Tibial nerve (tissue), 4 donors: ENCODE measurements at places on chromosomes 16 and 17. TPM values are rescaled to one million over a fixed set of nuclear protein-coding genes. Genes with fewer than 3 reads are reported as not detected.

- no peaks in the 10 kb centered on the region for H3K36me3 ChIP-seq
- H3K4me1 ChIP-seq: no peaks in the 10 kb centered on the region
- no peaks in the 10 kb centered on the region for H3K27me3 ChIP-seq
- DNase-seq: no peak
- no peak overlapping the region for H3K4me3 ChIP-seq
- no peak overlapping the region for H3K27ac ChIP-seq
These were observed 27.8 kb downstream of the GRIN2A start for GRCh38 chr16:10154389-10154788.

DNA sequence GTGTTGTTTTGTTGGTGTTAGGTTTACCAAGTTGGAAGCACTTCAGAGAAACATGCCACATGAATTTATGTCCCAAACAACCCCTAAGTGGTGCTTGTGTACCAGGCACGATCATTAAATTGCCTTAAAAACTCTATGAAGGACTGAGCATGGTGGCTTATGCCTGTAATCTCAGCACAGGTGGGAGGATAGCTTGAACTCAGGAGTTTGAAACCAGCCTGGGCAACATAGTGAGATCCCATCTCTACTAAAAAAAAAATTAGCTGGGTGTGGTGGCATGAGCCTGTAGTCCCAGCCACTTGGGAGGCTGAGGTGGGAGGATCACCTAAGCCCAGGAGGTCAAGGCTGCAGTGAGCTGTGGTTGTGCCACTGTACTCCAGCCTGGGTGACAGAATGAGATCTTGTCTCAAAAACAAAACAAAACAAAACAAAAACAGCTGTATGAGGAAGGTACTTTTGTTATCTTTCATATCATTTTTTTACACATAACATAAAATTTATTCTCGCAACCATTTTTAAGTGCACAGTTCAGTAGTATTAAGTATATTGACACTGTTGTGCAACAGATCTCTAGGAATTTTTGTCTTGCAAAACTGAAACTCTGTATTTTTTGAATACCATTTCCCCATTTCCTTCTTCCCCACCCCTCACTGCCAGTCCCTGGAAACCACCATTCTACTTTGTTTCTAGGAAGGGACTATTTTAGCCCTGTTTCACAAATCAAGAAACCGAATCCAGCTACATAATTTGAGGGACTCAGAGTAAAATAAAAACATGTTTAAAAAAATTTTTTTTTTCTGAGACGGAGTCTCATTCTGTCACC is 14.3 kb upstream of the RBBP6 start:
- no peak overlapping the region for H3K4me3 ChIP-seq
- DNase-seq: no peak
- no peaks in the 10 kb centered on the region for H3K36me3 ChIP-seq

DNA sequence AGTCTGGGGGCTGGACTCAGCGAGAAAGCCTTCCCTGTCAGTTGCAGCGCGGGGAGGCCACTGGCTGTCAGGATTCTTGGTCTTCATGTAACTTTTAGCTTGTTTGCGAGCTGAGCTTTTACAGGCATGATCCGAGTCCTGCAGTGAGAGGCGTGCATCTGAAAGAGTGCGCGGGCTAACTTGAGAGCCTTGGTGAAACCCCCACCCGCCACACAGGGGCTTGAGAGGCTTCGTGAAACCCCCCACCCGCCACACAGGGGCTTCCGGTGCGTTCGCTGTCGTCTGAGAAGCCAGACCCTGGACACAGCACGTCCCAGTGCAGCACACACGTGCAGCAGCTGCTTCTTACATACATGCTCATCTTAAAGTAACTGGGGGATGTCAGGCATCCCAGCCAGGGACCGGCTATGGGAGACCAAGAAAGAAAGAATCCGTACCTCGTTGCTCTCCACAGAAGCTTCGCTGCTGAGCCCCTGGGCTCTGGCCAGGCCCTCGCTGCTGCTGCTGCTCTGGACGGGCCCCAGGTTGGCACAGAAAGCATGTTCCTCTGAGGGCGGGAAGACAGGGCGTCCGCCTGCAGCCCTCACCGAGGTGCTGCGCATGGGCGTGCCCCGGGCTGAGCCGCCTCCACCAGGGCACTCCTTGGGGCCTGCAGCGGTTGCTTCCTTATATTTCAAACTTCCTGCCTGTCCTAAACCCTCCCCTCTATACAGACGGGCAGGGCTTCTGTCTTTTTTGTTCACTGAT is 7.8 kb downstream of the NUDT16L1 start:
- DNase-seq: no peak
- peaks cover 15% of the 10 kb centered on the region for H3K4me1 ChIP-seq
- H3K4me3 ChIP-seq: no peak overlapping the region
- no peak overlapping the region for H3K27ac ChIP-seq
- peaks cover 2% of the 10 kb centered on the region for H3K36me3 ChIP-seq
- no peaks in the 10 kb centered on the region for H3K27me3 ChIP-seq

DNA sequence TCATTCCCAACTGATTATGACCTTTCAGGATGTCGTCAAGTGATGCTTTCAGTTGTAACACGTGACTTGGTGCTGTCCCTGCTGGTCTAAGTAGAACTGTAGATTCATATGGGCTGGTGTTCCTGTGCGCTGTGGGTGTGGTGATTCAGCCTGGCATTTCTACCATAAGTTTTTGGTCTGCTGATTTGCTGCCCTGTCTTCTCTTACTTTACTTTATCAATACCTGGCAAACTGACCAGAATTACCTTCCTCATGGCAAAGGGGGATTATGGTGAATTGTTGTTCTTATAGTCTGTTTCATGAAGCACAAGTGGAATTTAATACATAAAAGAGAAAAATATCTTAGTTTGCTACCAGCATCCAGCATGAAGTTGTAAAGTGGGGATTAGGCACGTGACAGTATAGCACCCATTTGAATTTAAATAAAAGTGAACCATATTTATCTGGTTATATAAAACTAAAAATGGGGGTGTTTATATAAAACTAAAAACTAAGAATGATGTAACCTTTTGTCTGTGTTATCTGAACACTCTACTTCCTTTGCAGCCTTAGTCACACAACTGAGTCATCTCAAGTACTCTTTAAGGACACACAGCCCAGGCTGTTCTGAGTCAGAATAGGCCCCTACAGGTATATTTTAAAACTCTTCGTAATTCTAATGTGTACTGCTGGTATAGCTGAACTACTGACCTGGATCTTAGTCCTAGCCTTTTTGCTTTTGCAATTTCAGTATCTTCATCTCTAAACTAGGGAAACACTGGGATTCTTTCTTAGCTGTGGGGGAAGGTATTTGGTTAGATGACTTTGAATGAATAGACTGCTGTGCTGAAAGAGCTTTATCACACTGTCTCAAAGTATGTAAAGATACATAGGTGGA is 28.3 kb downstream of the TTC19 start:
- H3K36me3 ChIP-seq: peaks cover 92% of the 10 kb centered on the region
- no peaks in the 10 kb centered on the region for H3K27me3 ChIP-seq
- no peaks in the 10 kb centered on the region for H3K4me1 ChIP-seq

- H3K27me3 ChIP-seq: no peaks in the 10 kb centered on the region
- DNase-seq: no peak
- H3K4me3 ChIP-seq: no peak overlapping the region
- no peaks in the 10 kb centered on the region for H3K36me3 ChIP-seq
These were observed 68.1 kb downstream of the TMEM132E start for GRCh38 chr17:34647511-34647910.

DNA sequence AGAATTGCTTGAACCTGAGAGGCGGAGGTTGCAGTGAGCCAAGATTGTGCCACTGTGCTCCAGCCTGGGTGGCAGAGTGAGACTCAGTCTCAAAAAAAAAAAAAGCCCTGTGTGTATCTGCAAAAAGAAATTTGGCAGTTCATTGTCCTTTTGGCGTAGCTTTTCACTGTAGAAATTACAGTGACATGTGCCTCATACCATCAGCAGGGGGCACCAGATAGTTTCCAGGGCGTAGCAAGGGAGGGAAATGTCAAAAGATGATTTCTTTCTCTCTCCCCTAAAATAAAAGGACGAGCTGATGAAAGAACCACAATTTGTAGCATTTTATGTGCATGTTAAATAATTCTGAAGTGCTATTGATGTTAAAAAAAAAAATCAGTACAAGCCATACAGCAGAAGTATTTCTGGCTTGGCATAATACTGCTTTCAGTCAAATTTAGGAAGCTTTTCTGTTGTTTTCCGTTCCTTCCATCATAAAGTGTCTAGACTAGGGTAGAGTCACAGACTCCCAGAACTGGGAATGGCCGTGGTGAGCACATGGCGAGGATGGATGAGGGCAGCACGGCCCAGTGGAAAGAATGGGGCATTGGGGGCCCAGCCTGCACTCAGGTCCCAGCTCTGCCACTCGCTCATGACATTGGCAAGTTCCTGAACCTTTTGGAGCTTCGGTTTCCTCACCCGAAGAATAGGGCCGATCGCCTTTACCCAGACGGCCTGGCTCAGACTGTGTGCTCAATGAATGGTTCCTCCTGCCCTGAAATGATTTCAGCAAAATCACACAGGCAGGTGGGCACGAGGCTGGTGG is 59.8 kb upstream of the RPH3AL start:
- no peak overlapping the region for H3K4me3 ChIP-seq
- no peaks in the 10 kb centered on the region for H3K36me3 ChIP-seq
- peaks cover 25% of the 10 kb centered on the region for H3K4me1 ChIP-seq
- peak; percentile 22 for DNase-seq

Gene SMIM36
- total RNA-seq: not detected

- H3K27ac ChIP-seq: peak overlapping the region; percentile 62
- no peak overlapping the region for H3K4me3 ChIP-seq
- DNase-seq: peak; percentile 70
- no peaks in the 10 kb centered on the region for H3K27me3 ChIP-seq
- no peaks in the 10 kb centered on the region for H3K4me1 ChIP-seq
These were observed 14.4 kb downstream of the NTAN1 start for GRCh38 chr16:15041271-15042004.

Gene RASD1
- 250 TPM for total RNA-seq

Gene RNF43
- total RNA-seq: 0.66 TPM
